ENCODE measurements at places on chromosomes 7 and 10. TPM values are rescaled to one million over a fixed set of nuclear protein-coding genes. Genes with fewer than 3 reads are reported as not detected.

GRCh38 chr10:62159351-62159750 lies 109.3 kb downstream of the RTKN2 start:
- no peak for DNase-seq

The TMEM270 gene
- not detected for total RNA-seq

The TIMM23 gene
- 19.3 TPM for total RNA-seq

- no peak for DNase-seq
These were observed 491.9 kb downstream of the PARD3 start for GRCh38 chr10:34323192-34323591.

The GPR15LG gene
- total RNA-seq, result not detected

GRCh38 chr10:95397747-95398146 lies 106.9 kb upstream of the PDLIM1 start:
- DNase-seq, result no peak

- DNase-seq, result no peak
These were observed 1039.7 kb downstream of the NRG3 start for GRCh38 chr10:82914655-82915136.

DNA sequence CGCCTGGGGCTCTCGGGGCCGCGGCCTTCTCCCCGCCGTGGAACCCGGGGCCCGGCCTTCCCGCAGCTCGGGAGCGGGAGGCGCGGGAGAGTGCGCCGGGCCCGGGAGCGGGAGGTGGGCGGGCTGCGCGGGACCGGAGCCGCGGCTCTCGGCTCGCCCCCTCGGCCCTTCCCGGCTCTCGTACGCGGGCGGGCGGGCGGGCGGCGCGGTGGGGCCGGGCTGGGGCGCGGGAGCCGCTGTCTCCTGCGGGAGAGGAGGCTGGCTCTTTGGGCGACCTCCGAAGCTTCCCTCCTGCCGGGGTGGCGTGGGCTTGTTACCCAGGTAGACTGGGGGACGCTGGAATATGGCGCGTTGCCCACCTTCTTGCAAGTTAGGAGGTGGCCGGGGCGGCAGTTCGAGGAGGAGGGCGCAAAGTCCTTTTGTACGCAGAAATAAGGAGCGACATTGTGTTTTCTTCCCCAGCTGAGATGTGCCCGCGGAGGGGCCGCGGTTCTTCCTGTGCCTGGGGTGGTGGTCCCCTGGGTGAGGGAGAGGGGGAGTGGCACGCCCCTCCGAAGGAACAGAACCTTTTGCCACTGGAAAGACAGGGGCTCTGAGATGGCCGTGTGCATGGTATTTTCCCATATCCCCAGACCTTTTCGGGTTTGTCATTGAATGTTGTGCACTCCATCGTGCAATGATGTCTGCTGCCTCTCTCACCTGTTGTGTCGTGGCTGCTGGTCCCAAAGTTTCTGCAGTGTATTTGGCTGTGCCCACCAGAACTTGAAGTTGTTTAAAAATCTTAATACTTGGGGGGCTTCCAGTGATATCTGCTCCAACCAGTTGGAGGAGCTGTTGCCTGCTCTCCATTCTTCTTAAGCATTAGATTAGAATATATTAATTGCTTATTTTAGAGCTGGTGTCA lies 844 bp downstream of the NRF1 start:
- no peak for DNase-seq
